ENCODE measurements at places on chromosomes 11 and 22. TPM values are rescaled to one million over a fixed set of nuclear protein-coding genes. Genes with fewer than 3 reads are reported as not detected.
A peak's percentile ranks its signal among the peaks of the same experiment; 100 is the strongest.

MUC2 gene
- not detected for total RNA-seq

DNA sequence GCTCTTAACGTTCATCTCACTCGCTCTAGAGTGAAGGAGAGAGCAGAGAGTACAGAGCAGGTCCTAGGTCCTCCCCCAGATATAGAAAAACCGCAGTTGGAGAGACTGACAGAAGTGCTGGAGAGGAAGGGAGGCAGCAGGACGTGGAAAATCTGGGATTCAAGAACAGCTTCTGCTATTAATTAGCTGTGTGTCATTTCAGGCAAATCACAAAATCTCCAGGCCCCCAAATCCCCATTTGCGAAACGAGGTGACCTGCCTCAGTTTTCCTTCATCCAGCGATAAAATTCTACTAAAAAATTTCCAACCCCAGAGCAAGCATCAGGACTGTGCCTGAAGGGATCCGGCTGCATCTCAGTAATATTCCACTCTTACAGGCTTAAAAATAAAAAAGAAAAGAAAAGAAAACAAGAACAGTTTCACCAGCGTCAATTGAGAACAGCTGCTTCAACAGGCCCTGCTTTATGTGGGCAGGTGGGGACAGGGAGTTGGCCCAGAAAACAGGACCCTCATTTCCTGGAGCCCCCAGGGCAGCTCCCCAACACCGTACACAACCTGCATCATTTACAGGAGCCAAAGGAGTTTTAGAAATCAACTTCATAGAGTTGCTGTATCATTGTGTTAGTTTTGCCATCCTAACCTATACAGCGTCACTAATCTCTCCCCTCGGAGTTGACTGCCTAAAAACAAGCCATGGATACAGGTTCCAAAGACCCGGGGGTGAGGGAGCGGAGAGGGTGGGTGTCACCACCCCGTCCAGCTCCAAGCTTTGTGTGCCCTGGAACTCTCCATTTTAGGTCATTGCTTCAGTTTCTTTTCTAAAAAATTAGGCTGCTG, 2.3 kb upstream of the MALAT1 start:
- no peak for DNase-seq
- peaks cover 9% of the 10 kb centered on the region for H3K36me3 ChIP-seq
- H3K27ac ChIP-seq, result peak overlapping the region; percentile 95
- peak overlapping the region; percentile 10 for H3K4me3 ChIP-seq
- no peaks in the 10 kb centered on the region for H3K27me3 ChIP-seq

GRCh38 chr11:131917634-131918384, 547.4 kb downstream of the NTM start:
- H3K36me3 ChIP-seq, result no peaks in the 10 kb centered on the region
- DNase-seq, result no peak
- no peak overlapping the region for H3K27ac ChIP-seq
- H3K4me3 ChIP-seq, result no peak overlapping the region

DNA sequence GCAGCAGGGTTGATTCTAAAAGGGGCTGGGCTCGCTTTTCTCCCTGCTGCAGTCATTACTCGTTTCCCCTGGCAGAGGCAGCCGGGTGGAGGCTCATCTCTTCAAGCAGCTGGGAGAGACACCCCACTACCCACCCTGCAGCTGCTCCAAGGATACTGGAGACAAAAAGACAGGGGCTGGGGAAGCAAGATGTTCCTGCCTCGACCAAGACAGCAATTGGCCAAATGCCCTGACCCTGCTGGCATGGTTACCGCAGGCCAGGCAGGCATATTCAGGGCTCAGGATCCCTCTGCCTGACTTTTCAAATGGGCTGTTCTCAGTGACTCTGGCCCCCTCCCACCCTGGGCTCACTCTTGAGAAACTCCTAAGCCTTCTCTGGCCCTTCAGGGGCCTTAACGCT, 6.8 kb upstream of the RGL4 start:
- no peak overlapping the region for H3K4me3 ChIP-seq
- peaks cover 2% of the 10 kb centered on the region for H3K36me3 ChIP-seq
- no peak overlapping the region for H3K27ac ChIP-seq
- H3K27me3 ChIP-seq, result no peaks in the 10 kb centered on the region
- no peak for DNase-seq

GRCh38 chr11:110053848-110054414, 39.3 kb upstream of the ZC3H12C start:
- H3K27ac ChIP-seq, result no peak overlapping the region
- no peak for DNase-seq
- H3K36me3 ChIP-seq, result no peaks in the 10 kb centered on the region
- no peak overlapping the region for H3K4me3 ChIP-seq
- no peaks in the 10 kb centered on the region for H3K27me3 ChIP-seq
- H3K4me1 ChIP-seq, result no peaks in the 10 kb centered on the region

DNA sequence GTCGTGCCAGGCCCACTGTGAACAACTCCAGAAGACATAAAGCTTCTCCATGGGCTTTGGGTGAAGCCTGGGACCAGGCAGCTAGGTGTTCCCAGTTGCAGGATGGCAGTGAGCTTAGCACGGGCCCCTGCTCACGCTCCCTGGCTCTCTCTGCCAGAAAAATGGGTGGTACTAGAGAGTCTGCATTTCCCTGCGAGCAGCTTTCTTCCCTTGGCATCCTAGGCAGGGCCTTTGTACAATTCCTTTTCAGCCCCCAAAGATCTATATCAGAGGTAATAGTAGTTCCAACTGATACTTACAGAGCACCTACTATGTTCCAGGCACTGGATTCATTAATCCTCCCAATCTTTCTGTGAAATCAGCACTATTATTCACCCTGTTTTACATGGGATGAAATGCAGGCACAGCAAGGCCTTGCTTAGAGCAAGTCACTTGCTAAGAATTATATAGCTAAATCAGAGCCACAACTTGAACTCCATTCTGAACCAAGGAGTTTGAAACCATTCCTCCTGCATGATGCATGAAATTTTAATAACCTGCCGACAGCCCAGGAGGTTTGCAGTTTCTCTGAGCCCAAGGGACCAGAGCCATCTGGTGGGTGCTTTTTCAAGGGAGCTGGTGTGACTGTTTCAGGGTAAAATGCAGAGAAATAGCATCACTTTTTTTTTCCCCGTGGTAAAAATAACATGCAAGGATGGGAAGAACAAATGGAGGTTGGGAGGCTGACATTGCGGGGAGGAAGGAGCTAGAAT, 22.7 kb downstream of the NAV2 start:
- no peak overlapping the region for H3K4me3 ChIP-seq
- DNase-seq, result no peak
- no peaks in the 10 kb centered on the region for H3K27me3 ChIP-seq
- no peak overlapping the region for H3K27ac ChIP-seq
- H3K36me3 ChIP-seq, result no peaks in the 10 kb centered on the region

GRCh38 chr11:10322830-10323792, 18.2 kb downstream of the ADM start:
- H3K4me1 ChIP-seq, result no peaks in the 10 kb centered on the region
- no peak overlapping the region for H3K4me3 ChIP-seq
- no peak for DNase-seq
- no peaks in the 10 kb centered on the region for H3K36me3 ChIP-seq

GRCh38 chr11:61328351-61328750, 4.6 kb downstream of the DDB1 start:
- no peak overlapping the region for H3K4me3 ChIP-seq
- no peaks in the 10 kb centered on the region for H3K27me3 ChIP-seq
- H3K27ac ChIP-seq, result no peak overlapping the region
- H3K36me3 ChIP-seq, result peaks cover 59% of the 10 kb centered on the region
- H3K4me1 ChIP-seq, result peaks cover 18% of the 10 kb centered on the region
- DNase-seq, result no peak

Data from natural killer cell (primary cell).